GM23338 (cell line): ENCODE measurements at places on chromosomes 7 and 10. TPM values are rescaled to one million over a fixed set of nuclear protein-coding genes. Genes with fewer than 3 reads are reported as not detected.

GLCCI1 gene
- 15.5 and 15.7 TPM in 2 replicates for total RNA-seq

GPR146 gene
- total RNA-seq: 0.16 and 0.28 TPM in 2 replicates

GRCh38 chr7:132461032-132461592, 115.2 kb downstream of the PLXNA4 start:
- no peak overlapping the region for H3K27ac ChIP-seq
- no peak overlapping the region; the same call in 1 of the 2 replicates for H3K4me3 ChIP-seq
- H3K27me3 ChIP-seq: no peaks in the 10 kb centered on the region
- DNase-seq: no peak
- peaks cover 16% of the 10 kb centered on the region for H3K4me1 ChIP-seq

- no peaks in the 10 kb centered on the region for H3K4me1 ChIP-seq
- no peak overlapping the region for H3K27ac ChIP-seq
- H3K27me3 ChIP-seq: no peaks in the 10 kb centered on the region
- DNase-seq: no peak
- H3K36me3 ChIP-seq: no peaks in the 10 kb centered on the region
- H3K4me3 ChIP-seq: no peak overlapping the region
Measured at GRCh38 chr7:2326951-2327350, 12.7 kb upstream of the SNX8 start.

CALML5 gene
- total RNA-seq: 0.27 TPM in 1 of 2 replicates, not detected in the other

DNA sequence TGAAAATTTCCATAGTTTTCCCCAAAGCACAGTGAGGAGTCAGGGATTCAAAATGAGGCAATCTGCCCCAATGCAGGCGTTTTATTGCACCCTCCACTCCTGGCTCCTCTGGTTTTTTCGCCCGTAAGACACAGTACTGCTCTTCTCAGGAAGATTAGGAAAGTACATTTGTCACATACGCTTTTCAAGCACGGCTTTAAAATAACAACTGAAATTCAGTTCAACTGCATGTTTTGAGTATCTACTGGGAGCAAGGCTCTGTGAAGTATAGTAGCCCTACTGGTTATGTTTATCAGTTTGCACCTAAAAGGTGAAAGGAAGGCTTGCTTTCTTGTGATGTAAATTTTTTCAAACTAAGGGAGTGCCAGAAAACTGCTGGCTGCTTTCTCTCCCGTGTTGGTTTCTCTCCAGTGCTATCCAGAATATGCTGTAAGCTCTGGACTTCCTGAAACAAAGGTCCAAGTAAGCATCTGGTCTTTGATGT, 1.9 kb upstream of the SGMS1 start:
- peaks cover 4% of the 10 kb centered on the region; the same call in 1 of the 2 replicates for H3K27me3 ChIP-seq
- H3K27ac ChIP-seq: peak overlapping the region; percentile 99
- H3K4me1 ChIP-seq: peaks cover 50% of the 10 kb centered on the region
- peak; percentile 79 for DNase-seq

DNA sequence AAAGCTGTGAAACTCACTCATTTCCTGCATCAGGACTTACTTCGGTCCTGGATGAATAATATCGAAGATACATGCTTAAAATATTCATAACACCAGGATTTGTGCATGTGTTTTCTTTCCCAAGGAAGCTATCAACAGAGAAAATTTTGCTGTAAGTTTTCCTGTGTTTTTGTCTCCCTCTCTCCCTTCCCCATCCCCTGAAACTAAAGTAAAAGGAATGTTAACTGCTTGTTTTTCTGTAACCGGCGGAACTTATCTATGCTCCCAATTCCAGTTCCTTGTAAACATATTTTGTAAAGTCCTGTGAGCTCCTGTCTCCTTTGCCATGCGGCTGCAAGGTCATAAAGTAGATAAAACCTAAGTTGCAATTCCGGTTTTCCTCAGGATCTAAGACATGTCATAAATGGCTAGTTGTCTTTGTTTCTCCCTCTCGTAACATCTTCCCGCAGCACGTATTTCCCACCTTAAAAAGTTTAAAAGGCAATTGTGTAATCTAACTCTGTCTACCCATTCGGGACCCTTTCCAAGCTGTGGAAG, 79.0 kb upstream of the POM121L12 start:
- H3K27ac ChIP-seq: no peak overlapping the region
- H3K4me3 ChIP-seq: no peak overlapping the region
- H3K36me3 ChIP-seq: no peaks in the 10 kb centered on the region

INMT gene
- 0.19 and 1.1 TPM in 2 replicates for total RNA-seq

RAMP3 gene
- 0.35 and 4.6 TPM in 2 replicates for total RNA-seq

DNA sequence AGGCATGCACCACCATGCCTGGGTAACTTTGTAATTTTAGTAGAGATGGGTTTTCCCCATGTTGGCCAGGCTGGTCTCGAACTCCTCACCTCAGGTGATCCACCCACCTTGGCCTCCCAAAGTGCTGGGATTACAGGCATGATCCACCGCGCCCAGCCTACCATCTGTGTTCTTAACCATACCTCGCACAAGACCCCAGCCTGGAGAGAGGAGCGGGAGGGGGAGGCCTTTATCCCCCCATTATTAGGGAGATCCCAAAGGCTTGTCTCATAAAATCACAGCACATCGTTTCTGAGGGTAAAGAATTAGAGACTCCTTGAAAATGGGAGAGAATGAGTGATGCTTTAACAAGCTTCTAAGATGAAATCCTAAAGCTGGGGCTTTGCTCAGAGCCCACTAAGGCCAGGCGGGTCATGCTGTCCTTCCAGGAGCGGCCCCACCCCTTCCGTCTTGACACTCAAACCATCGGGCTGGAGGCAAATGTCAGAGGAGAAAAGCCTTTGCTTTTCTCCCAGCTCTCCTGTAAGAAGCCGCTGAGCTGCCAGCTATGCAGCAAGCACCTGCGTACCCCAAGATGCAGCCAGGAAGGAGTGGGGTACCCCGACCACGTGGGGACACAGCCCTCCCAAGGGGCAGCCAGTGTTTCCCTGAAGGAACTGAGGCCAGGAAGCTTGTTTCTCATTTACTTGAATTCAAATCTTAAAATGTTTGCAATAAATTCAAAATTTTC, 339.7 kb downstream of the PTPRN2 start:
- DNase-seq: no peak
- H3K27me3 ChIP-seq: no peaks in the 10 kb centered on the region
- no peaks in the 10 kb centered on the region for H3K36me3 ChIP-seq
- no peaks in the 10 kb centered on the region for H3K4me1 ChIP-seq
- no peak overlapping the region for H3K4me3 ChIP-seq

SFTPA2 gene
- total RNA-seq: not detected in 2 replicates

NDUFB8 gene
- total RNA-seq: 131 and 133 TPM in 2 replicates

CYP26C1 gene
- total RNA-seq: 0.24 TPM in 1 of 2 replicates, not detected in the other
